Smooth muscle cell of the pulmonary artery (primary cell): ENCODE measurements at places on chromosomes 12 and 14. TPM values are rescaled to one million over a fixed set of nuclear protein-coding genes. Genes with fewer than 3 reads are reported as not detected.

Gene COQ5
- total RNA-seq = 25.3 and 30.5 TPM in 2 replicates

Gene AKAP6
- 10.1 and 47.7 TPM in 2 replicates for total RNA-seq

Gene PRICKLE1
- total RNA-seq = 0.79 and 2.6 TPM in 2 replicates

Gene NFE2
- total RNA-seq = 0.07 and 0.10 TPM in 2 replicates

Gene COPZ1
- total RNA-seq = 111 and 116 TPM in 2 replicates

Gene CLEC2A
- not detected in 2 replicates for total RNA-seq

Gene DLGAP5
- total RNA-seq = 2.8 and 10.2 TPM in 2 replicates

Gene LIN7A
- total RNA-seq = 4.1 and 26.8 TPM in 2 replicates

Gene PPP1R3E
- 3.9 and 5.0 TPM in 2 replicates for total RNA-seq

Gene TMPRSS12
- not detected in 2 replicates for total RNA-seq

Gene KRT83
- not detected in 2 replicates for total RNA-seq

Gene TMEM119
- total RNA-seq = 3.9 and 69.5 TPM in 2 replicates

Gene NGB
- total RNA-seq = not detected in 2 replicates

Gene NDRG2
- total RNA-seq = 0.50 and 1.0 TPM in 2 replicates

Gene FMNL3
- total RNA-seq = 40.0 and 40.6 TPM in 2 replicates

Gene GALNT16
- 1.7 and 4.9 TPM in 2 replicates for total RNA-seq

Gene AACS
- 16.9 and 23.8 TPM in 2 replicates for total RNA-seq

Gene ARHGAP9
- 0.07 and 0.33 TPM in 2 replicates for total RNA-seq

Gene DNAH10
- 0.13 and 0.46 TPM in 2 replicates for total RNA-seq

Gene CLEC1B
- total RNA-seq = not detected in 2 replicates

Gene MIP
- total RNA-seq = 0.13 TPM in 1 of 2 replicates, not detected in the other

Gene HOXC6
- 0.56 and 2.3 TPM in 2 replicates for total RNA-seq

Gene FGF6
- not detected in 2 replicates for total RNA-seq

Gene KRT71
- total RNA-seq = not detected in 2 replicates

Gene OAS2
- 2.5 and 4.2 TPM in 2 replicates for total RNA-seq

Gene IL26
- total RNA-seq = 0.13 and 2.0 TPM in 2 replicates
